Lower lobe of right lung (tissue), 2 donors: ENCODE measurements at places on chromosomes 7 and 10.
A peak's percentile ranks its signal among the peaks of the same experiment; 100 is the strongest.

- H3K27ac ChIP-seq = no peak overlapping the region
- no peaks in the 10 kb centered on the region for H3K36me3 ChIP-seq
- H3K27me3 ChIP-seq = no peaks in the 10 kb centered on the region
- peaks cover 6% of the 10 kb centered on the region for H3K4me1 ChIP-seq
These were observed 11.0 kb downstream of the GLCCI1 start for GRCh38 chr7:7979558-7979957.

DNA sequence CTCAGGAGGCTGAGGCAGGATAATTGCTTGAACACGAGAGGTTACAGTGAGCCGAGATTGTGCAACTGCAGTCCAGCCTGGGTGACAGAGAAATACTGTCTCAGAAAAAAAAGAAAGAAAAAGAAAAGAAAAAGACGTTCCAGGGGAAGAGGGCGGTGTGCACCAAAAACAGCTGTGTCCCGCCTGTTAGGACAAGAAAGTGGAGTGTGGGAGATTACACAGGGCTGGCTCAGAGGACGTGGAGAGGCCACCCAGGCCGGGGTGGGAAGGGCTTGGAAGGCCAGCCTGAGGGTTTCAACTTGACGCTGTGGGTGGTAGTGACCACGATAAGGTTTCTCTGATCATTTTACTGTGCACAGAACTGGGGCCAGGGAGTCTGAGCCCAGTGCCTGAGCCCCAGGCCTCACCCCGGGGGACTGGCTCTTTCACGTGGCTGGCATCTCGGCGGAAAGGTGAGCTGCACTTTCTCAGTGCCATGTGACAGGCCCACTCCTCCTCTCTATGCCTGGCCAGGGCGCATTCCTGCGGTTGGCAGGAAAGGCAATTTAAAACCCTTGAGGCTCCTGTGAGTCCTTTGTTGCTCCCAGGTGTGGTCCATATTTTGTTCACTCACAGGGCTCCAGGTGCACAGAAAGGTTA is 13.9 kb downstream of the RHBDD2 start:
- H3K27me3 ChIP-seq = no peaks in the 10 kb centered on the region
- H3K4me1 ChIP-seq = peaks cover 42% of the 10 kb centered on the region
- peaks cover 13% of the 10 kb centered on the region for H3K36me3 ChIP-seq
- DNase-seq = peak; percentile 90

GRCh38 chr10:130495891-130496636 is 359.9 kb downstream of the GLRX3 start:
- peaks cover 3% of the 10 kb centered on the region for H3K27me3 ChIP-seq
- H3K4me1 ChIP-seq = no peaks in the 10 kb centered on the region
- no peak overlapping the region for H3K4me3 ChIP-seq
- H3K27ac ChIP-seq = no peak overlapping the region
- no peak for DNase-seq

DNA sequence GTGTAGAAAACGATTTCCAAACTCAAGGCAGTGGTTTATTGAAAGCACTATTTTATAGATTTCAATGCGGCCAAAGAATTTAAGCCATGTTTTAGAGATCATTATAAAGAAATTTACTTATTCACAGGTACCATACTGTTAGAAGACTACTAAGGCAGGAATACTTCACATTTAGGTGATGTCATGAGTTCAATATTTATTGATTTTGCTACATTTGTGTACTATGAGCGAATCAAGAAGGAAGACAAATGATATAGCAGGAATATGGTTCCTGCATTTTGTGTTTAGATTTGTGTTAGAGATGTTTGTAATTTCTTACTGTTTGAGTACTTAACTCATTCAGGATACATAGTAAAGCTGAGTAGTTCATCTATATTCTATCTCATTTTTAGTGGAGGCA is 1.7 kb upstream of the FBXW4 start:
- H3K36me3 ChIP-seq = no peaks in the 10 kb centered on the region
- H3K27ac ChIP-seq = no peak overlapping the region
- H3K4me3 ChIP-seq = no peak overlapping the region
- no peak for DNase-seq
- peaks cover 29% of the 10 kb centered on the region for H3K4me1 ChIP-seq
